ENCODE measurements at places on chromosomes 4 and X.
A peak's percentile ranks its signal among the peaks of the same experiment; 100 is the strongest.

- no peak for DNase-seq
Observed at GRCh38 chrX:10615931-10616774, 4.2 kb downstream of the MID1 start.

DNA sequence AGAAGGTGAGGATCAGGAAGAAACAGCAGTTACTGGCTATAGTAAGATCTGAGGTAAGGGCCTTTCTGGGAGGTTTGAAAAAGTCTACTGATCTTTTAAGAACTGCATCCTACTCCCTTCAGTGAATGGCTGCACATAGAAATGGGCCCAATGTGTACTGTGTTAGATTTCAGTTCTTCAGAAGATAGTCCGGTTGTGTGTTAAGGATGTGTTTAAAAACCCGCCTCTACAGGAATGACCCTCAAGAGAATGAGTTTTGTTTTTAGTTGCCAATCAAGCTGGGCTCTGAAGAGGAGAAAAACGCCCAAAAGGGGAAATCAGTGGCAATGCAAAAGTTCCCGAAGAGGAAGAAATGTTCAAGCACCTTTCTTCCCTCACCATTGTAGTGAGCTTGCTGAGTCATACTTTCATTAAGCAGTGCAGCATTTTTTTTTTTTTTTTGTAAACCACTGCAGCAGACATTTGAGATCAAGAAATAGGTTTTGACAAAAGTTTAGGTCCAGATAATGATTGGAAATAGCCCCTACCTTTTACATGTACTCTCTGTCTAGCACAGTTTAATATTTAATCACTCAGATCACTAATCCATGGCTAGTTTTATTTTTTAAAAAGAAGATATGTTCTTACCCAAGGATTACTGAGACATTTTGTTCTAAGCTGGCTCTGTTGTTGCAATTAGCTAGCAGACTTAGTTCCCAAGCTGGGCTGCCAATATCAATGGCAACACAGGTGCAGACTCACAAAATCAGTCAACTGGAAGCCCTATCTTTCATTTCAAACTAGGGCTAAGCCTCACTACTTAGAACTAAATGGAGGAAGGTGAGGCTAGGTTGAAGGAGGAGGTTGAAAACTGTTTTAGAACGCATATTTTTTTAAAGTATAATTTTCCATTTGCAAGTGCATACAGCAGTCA lies 7.0 kb upstream of the TRPC5OS start:
- no peak for DNase-seq

DNA sequence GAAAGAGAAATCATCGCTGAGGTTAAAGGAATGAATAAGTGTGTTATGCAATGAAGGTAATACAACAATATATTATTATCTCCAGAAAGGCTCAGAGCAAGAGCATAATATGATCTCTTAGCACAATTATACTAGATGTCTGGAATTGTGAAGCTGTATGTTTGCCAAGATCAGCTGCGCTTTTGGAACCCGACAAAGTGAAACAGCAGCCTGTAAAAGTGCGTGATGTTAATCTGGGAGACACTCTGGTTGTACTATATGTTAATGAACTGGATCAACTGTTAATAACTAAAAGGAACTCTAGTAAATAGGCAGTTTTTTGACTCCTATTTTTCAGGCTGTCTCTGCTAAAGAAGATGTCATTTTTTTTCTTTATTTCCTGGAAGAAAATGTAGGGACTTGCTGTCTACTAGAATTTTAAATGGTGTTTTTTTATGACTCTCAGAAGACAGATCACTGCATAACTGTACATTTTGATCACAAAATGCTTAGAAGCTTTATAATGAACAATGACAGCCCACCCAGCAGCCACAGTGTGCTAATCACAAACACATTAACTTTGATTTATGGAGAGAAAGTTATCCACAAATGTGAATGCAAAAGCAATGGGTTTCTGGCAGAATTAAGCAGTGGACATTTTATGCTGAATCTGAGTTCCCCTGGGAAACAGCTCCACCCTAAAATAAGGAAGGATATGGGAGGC lies 50.2 kb downstream of the UGT2B28 start:
- no peak for DNase-seq

DNA sequence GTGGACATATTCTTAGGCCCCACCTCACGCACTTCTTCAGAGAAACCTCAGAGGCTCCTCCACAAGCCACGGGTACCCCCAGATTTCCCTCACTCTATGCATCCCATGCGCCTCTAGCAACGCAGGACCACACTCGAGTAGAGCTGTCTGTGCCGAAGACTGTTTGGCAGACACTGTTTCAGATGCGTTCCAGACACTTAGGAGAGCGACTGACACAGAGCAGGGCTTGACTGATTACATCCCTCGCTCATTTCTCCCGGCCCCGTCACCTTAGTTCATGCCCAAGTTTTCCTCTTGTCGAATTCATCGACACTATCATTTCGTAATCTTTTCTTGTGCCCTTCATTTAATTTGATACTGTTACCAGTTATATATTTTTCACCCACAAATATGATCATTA lies 15.0 kb downstream of the SORBS2 start:
- DNase-seq, result no peak

DNA sequence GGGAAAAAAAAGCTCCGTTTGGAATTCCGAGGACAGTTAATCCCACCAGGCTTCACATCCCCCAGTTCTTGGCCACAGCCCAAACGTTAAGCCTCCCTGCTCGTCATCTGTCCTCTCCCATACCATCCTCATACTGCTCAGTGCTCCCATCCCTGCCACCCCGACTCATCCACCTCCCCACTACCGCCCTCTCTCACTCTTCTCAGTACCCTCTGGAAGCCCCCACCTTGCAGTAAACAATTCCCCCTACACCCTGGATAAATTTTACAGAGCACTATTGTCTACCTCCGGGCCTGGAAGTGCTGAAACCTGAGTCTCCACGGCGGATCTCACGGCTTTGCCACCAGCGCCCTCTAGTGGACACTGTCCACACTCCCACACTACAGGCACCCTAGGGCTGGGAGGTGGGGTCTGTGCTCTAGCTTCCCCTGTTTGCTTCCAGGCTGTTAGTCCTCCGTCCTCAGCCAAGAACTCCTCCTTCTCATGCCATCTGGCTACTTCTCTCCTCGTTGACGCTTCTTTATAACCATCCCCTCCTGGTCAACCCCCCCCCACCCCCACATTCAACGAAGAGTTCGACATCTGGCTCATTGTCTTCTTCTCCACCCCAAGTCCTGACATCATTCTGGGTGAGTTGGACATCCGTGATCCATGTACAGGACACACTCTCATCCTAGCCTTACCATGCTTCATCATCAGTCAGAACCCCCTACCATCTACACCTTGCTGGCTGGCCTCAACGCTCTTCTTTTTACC lies 54.5 kb downstream of the RTL9 start:
- peak; percentile 32 for DNase-seq

GRCh38 chr4:82677327-82677726 lies 115.5 kb upstream of the TMEM150C start:
- no peak for DNase-seq

DNA sequence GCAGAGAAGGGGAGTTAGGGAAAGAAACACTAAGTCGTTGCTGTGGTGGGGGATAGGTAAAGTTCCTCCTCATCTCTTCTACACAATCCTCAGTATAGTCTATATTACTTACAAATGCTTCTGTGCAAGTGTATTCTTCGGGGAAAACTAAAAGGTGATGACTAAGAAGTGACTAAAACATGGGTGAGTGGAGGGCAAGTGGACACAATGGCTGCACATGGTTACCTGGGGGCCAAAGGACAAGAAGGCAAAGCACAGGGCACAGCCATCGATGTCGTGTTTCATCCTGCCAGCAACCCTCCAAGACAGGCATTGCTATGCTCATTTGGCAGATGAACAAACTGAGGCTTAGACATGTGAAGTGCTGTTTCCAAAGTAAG lies 35.5 kb upstream of the CCKAR start:
- DNase-seq, result no peak

- no peak for DNase-seq
Observed at GRCh38 chr4:86359944-86360478, at the start of gene MAPK10. Gene MAPK10, minus strand, starts transcription at chr4:86360053.

GRCh38 chr4:90542216-90542615 lies 415.0 kb downstream of the CCSER1 start:
- DNase-seq, result no peak

- no peak for DNase-seq
Observed at GRCh38 chr4:100804576-100805360, 286.9 kb upstream of the EMCN start.

DNA sequence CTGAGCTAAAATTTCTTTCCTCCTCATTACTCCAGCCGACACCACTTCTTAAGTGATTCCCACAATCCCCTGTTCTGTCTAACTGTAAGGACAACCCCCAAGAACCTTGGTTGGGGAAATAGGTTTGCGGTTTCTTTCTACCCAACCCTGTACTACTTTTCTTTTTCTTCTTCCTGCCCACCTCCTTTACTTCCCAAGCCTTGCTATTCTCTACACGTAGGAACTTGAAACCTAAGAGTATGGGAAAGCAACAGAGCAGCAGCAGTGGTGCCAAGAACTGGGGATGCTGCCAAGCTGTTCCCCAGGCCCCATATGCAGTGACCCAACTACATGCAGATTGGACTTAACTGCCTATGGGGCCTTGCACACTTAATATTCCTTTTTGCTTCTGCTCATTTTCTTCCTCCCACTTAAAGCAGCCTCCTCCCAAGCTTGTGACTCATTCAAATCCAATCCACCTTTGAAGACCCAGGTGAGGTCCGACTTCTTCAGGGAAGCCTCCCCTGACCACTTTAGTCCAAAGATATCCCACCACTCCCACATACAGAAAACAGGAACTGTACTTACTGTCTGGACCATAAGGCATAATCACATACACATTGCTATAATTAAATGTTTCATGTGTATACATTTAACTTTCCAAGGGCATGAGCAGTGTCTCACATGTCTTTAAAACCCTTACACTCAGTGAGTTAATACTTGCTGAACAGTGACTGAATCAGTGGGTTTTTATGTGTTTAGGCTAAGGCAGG lies 1.7 kb downstream of the FAM120C start:
- no peak for DNase-seq

DNA sequence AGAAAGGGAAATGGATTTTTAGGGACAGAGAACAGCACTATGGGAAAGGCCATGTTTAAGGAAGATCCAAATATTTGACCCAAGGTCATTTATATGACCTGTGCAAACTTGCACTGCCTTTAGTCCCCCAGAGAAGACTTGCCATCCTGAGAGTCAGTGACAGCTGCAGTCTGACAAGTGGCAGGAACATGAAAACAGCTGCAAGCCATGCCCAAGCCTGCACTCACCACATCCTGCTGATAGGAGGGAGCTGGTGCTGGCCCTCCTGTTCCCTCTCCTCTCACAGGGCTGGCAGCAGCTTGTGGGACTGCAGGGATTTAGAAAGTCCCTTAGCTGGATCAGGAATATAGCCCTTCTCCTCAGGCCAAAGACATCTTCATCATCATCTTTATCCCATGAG lies 187.7 kb downstream of the RAP1GDS1 start:
- no peak for DNase-seq

DNA sequence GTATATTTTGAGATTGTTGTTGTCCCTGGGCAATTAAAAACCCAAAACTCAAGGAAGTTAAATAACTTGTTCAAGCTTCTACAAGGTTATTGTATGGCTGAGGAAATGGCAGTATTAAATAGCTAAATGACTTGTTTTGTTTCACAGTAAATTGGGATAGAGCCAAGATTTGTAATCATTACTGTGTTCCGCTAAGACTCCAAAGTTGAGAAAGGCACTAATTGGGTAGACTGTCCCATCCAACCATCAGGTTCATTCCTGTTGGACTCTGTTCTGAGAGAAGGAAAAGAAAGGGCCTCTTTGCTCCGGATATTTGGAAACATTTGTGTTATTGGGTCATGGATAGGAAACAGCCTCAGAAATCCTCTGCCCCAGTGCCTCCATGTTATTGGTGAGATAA lies 82.2 kb downstream of the DCLK2 start:
- no peak for DNase-seq

DNA sequence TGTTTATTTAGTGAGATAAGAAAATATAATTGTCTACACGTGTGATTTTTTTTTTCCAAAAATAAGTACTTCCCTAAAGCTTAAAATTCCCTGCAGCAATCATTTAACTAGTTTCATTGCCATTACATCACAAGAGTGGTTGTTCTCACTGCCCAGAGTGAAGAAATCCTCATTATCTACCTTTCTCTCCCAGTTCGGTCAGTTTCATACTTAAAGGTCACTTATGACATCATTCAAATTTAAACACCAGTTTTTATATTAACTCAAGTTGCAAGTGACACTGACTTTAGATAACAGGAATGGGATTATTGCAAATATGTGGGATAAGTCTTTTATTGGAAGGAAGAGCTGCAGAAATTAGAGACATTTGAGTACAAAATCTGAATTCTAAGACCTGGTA lies 1699.8 kb upstream of the IGFBP7 start:
- DNase-seq, result no peak

GRCh38 chrX:124501586-124501985 lies 155.2 kb downstream of the SH2D1A start:
- no peak for DNase-seq

- DNase-seq, result no peak
Observed at GRCh38 chrX:136185401-136186022, 38.2 kb downstream of the FHL1 start.

GRCh38 chr4:39975488-39976089 lies 2.1 kb downstream of the PDS5A start:
- DNase-seq, result no peak

- no peak for DNase-seq
Observed at GRCh38 chr4:108570993-108571569, 49.3 kb upstream of the RPL34 start.

DNA sequence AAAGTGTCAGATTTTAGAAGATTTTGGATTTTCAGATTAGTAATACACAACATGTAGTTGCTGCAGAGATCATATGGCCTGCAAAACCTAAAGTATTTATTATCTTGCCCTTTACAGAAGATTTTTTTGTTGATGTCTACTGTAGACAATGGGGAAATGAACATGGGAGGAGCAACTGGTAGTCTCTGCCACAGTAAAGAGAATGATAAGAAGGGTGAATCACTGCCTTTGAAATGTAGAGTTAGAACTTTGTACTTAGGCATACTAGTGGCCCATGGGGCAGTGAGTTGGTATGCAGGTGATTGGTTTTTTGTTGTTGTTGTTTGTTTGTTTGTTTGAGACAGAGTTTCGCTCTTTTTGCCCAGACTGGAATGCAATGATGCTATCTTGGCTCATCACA lies 50.1 kb downstream of the GAB1 start:
- no peak for DNase-seq

GRCh38 chr4:10129196-10130177 lies 12.9 kb upstream of the WDR1 start:
- no peak for DNase-seq

DNA sequence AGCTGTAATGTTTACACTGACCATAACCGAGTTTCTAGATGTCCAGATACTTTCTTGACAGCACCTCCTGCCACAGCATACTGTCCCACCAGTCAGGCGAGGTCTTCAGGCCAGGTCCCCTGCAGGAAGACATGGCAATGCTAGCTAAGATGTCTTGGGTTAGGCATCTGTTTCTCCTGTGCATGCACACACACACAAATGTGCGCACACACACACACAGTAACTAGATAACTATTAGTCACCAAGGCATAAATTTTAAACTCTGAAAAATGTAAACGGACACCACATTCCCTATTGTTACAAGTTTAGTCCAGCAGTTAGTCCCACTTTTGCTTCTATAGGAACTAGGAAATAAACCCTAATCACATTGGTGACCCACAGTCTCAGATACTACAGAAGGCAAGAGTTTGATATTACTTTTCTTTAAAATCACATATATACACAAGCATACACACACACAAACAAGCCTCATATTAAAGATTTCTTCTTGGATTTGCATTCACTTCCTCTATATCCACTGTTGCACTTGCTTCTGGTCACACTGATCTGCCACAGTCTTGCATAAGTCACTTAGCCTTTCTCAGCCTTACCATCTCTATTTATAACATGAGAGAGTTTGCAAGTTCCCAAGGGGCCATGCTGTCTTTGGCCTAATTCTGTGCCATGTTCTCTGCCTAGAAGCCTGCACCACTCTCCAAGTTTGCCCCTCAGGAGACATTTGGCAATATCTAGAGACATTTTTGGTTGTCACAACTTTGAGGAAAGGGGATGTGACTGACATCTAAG lies 32.2 kb downstream of the IL21 start:
- no peak for DNase-seq
